ENCODE measurements at places on chromosomes 5 and 9.

DNA sequence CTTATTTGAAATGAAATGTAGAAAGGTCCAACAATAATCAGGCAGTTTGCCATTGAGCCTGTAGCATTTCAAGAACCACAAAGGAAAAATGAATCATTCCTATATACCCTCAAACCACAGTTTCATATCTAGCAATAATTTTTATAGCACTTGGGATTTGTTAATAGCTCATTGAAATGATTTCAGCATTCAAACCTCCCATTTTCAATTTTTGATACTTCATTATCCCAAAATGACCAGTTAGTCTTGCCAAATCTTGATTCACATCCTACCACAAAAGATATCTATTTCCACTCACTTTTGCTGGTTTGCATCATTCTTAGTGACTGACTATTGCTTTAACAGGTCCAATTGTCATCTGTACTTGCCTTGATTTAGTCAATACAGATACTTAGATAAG lies 790.1 kb downstream of the TLE1 start:
- DNase-seq = no peak

DNA sequence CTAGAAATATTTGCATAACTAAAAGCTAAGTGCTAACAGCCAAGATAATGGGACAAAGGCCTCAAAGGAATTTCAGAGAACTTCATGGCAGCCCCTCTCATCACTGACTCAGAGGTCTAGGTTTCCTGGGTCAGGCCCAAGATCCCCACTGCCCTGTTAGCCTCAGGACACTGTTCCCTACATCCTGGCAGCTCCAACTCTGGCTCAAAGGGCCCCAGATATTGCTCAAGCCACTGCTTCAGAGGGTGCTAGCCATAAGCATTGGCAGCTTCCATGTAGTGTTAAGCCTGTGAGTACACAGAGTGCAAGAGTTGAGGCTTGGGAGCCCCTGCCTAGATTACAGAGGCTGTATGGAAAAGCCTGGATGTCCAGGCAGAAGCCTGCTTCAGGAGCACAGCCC lies 998.1 kb downstream of the TLE1 start:
- no peak for DNase-seq

DNA sequence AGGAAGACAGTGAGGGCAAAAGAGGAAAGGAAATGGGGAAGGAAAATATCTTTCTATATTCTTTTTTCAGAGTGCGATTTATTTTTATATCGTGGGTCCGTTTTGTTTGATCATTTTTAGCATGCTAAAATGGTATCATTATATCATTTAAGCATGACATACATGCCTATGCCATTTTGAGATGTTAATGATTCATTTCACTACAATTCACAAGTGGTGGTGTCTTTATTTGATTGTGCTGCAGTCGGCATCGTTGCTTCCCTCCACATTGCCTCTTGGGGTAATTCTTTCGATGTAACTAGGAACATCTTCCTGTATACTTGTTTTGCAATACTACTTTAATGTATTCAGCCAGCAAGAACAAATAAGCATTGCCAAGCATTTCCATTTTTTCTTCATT lies 145.2 kb downstream of the CFAP90 start:
- DNase-seq = no peak

- no peak for DNase-seq
These were observed 418.3 kb downstream of the RAB3C start for GRCh38 chr5:59001154-59001553.

- no peak for DNase-seq
These were observed 458.3 kb downstream of the TLE1 start for GRCh38 chr9:81231011-81231410.

- DNase-seq = peak; percentile 94
These were observed 10.0 kb downstream of the ENC1 start for GRCh38 chr5:74630453-74631066.

GRCh38 chr5:171710451-171711024 lies 75.1 kb upstream of the SMIM23 start:
- DNase-seq = no peak

DNA sequence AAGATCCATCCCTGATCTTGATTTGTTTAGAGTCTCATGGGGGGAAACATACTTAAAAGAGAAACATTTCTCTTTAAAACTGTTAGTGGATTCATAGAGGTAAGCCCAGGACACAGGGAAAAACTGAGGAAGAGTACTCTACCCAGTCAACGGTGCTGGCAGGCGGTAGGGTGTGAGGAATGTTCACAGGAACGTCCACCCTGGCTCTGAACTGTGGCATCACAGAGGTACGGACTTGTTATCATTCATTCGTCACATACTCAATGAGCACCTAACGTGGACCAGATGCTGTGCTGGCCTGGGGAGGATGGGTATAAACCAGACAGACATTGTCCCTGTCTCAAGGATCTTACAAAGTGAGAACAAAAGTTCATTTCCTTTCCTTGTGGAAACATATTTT lies 18.8 kb upstream of the PPARGC1B start:
- DNase-seq = no peak

- DNase-seq = no peak
These were observed 586 bp upstream of the PDZD2 start for GRCh38 chr5:31638345-31638744.

- peak; percentile 45 for DNase-seq
These were observed at the start of gene PCDHB10 for GRCh38 chr5:141192110-141192725. PCDHB10 (plus strand) TSS chr5:141192353; CDS start chr5:141192553, 200 bp downstream.

GRCh38 chr5:122413722-122414121 lies 101.7 kb downstream of the SNCAIP start:
- no peak for DNase-seq

GRCh38 chr5:160493806-160494338 lies 72.2 kb downstream of the PTTG1 start:
- DNase-seq = no peak

- peak; percentile 37 for DNase-seq
These were observed 218.2 kb downstream of the MAST4 start for GRCh38 chr5:66814146-66814991.

DNA sequence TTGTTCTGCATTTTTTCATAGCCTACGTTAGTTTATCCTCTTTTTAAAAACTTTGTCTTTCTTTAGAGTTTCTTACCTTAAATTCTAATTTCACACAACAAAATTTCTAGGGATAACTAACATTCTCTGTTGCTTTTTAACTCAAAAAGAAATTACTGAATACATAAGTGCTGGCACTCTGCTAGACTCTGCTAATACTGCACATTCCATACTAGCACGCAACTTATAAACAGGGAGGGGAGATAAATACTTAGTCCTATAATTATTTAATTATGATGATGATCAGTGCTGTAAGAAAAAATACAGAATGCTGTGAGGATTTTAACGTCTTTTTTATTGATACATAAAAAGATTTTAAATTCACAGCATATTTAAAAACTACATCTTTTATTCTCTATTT lies 25.1 kb downstream of the RNF145 start:
- DNase-seq = no peak

DNA sequence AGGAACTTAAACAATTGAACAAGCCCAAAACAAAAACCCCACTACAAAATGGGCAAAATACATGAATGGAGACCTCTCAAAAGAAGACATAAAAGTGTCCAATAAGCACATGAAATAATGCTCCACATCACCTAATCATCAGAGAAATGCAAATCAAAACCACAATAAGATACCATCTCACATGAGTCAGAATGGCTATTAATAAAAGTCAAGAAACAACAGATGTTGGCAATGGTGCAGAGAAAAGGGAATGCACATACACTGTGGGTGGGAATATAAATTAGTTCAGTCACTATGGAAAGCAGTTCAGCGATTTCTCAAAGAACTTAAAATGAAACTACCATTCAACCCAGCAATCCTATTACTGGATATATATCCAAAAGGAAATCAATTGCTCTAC lies 337.4 kb upstream of the GRIA1 start:
- DNase-seq = no peak

DNA sequence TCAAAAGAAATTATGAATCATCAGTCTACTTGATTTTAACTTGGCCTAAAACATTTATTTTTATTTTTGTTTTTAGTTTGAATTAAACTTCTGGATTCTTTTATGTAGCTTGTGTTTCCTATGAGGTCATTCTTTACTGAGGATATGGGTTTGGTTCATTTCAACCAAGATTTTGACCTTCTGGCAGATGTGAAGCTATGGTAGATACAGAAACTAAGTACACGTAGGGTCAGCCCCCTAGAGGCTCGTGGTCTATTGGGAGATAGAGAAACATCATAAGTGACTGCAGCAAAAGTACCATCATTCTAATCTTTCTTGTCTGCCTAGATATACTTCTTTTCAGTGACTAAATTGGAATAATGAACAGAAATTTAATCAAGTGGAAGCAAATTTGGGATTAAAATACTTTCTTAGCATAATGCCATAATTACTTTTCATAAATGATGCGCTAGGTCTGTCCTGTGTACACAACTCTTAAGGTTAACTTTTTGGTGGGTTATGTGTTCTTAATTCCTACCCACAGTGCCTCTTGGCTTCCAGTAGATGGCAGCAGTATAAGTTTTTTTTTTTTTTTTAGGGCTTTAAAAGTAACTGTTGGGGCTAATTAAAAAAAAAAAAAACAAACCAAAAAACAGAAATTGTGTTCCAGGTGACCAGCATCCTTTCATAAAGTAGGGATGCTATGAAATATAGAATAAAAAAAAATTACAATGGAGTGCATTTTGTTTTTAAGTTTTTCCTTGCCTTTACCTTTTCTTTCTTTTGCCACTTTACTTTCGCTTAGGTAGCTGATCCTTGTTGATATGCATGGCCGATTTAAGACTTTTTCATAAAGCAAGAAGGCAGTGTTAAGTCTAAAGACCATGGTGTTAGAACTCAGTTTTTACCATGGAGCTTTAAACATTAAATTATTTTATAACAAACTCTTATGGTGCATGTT lies 49.9 kb downstream of the LRRTM2 start:
- peak; percentile 9 for DNase-seq

GRCh38 chr9:74496819-74497747 lies at the start of gene RORB:
RORB (plus strand) TSS chr9:74497335; CDS start chr9:74497977, 642 bp downstream.
- DNase-seq = peak; percentile 25

Measured in NCI-H460 (cell line).